ENCODE measurements at places on chromosomes 2 and 18.
A peak's percentile ranks its signal among the peaks of the same experiment; 100 is the strongest.

DNA sequence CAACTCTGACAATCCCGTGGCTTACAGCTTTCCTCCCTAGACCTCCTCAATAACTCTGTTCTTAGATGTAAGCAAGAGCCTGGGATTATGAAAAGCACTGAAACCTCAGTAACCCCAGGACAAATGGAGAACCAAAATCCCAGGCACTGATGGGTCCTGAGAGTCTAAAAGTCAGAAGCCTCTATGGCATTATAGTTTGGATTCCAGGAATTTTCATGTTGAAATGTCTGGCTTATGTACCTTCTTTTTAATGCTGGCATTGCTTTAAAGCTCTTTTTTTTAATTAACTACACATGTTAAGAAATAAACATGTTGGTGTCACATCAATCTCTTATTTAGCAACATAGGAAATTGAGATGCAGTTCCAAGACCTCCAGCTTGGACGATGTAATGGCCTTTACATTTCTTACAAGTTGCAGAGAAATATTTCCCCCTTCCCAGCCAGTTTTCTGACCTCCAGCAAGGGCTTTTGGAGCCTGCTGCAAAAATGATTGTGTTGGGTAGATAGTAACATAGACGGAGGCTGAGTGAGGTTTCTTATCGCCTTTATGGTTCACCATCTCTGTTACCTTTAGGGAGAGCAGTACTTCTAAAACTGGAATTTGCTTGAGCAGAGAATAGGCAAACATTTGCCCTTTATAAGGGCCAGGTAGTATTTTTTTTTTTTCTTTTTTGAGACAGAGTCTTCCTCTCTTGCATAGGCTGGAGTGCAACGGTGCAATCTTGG lies 84.8 kb upstream of the RASGRP3 start:
- DNase-seq: no peak

- no peak for DNase-seq
Observed at GRCh38 chr18:27948986-27949385, 227.9 kb downstream of the CDH2 start.

DNA sequence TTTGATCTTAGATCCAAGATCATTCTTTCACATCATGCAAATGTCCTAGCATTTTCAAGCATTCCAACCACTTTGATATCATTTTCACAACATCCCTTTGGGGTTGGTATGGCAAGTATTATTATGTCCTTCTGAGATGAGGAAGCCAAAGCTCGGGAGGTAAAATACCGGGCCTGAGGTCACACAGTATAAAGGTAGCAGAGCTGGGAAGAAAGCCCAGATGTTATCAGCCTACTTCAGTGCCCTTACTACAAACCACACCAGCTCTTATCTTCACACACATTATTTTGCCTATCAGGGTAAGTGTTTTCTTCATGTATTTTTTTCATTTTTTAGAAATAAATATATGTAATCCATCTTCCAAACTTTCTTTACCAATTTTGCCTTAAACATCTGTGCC lies 4.2 kb upstream of the B4GALT6 start:
- no peak for DNase-seq

DNA sequence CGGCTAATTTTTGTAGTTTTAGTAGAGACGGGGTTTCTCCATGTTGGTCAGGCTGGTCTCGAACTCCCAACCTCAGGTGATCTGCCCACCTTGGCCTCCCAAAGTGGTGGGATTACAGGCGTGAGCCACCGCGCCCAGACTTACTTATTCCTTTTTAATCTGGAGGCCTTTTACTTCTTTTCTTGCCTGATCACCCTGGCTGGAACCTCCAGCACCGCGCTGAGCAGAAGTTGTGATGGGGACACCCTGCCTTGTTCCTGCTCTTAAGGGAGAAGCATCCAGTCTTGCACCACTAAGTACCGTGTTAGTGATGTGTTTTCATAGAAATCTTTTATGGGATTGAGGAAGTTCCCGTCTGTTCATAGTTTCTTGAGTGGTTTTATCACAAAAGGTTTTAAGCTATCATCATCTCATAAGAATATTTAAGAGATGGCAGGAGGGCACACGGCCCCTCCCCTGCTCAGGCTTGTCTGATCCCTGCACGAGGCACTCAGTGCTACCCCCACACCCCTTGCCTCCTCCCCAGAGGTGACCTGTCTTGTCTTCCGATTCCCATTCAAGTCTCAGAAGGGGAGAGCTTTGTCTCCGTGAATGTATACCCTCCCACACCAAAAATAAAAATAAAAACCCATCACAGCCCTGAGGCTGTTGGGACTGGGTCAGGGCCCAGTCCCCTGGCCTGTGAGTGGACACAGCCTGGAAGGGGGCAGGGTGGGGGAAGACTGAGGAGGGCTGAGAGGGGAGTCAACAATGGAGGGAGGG lies 65.3 kb upstream of the SMAD7 start:
- no peak for DNase-seq

GRCh38 chr18:46402396-46402795 lies 254.6 kb downstream of the LOXHD1 start:
- no peak for DNase-seq

DNA sequence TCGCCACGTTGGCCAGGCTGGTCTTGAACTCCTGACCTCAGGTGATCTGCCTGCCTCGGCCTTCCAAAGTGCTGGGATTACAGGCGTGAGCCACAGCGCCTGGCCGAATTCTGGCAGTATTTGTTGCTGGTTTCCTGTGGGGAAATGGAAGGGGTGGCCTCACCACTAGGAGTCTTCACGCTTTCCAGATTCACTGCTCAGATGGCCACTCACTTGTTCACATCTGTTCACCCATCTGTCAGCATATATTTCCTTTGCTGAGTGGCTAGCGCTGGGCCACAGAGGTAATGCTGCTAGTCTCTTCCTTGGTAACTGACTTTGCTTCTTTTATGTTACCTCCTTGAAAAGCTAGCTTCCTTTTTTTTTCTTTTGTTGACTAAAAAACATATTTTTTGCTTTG lies 27.2 kb downstream of the TMEM177 start:
- DNase-seq: no peak

DNA sequence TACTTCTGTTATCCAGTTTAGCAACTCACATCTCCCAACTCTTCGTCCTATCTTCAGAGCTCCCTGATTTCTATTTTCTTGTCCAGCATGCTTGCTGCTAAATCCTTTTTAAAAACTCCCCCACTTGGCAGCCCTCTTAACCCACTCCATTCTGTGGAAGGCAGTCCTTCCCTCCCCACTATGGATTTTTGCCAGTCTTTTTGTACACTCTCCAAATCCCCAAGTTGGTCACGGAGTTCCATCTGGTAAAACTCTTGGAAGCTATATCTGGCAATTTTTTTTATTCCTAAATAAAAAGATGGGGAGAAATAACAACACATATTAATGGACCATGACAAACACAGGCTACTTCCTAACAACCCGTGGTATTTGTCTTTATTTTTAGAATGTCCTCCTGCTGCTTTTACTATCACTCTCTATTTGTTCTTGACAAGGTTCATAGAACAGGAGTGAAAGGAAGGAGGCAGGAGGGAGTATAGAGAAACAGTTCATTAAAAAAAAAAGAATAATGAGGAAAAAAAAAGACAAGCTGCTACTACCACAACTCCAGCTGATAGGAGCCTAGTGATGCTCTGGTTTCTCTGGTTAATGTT lies 120.0 kb upstream of the THSD7B start:
- DNase-seq: no peak

DNA sequence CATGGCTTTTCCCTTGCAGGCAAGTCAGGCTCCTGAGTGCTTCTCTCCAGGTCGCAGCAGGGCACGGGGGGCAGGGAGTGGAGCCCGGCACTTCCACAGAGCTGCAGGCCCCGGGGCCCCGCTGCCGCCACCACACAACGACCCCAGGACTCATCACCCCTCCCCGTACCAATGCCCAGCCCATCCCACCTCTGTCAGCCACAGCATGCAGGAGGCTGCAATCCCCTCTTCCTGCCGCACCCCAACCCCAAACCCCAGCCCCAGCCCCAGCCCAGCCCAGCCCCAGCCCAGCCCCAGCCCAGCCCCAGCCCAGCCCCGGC lies 288.0 kb downstream of the NDUFA10 start:
- no peak for DNase-seq

GRCh38 chr18:22557168-22557941 lies 139.6 kb upstream of the CTAGE1 start:
- no peak for DNase-seq

- no peak for DNase-seq
Observed at GRCh38 chr2:16066261-16067036, 126.1 kb downstream of the MYCN start.

DNA sequence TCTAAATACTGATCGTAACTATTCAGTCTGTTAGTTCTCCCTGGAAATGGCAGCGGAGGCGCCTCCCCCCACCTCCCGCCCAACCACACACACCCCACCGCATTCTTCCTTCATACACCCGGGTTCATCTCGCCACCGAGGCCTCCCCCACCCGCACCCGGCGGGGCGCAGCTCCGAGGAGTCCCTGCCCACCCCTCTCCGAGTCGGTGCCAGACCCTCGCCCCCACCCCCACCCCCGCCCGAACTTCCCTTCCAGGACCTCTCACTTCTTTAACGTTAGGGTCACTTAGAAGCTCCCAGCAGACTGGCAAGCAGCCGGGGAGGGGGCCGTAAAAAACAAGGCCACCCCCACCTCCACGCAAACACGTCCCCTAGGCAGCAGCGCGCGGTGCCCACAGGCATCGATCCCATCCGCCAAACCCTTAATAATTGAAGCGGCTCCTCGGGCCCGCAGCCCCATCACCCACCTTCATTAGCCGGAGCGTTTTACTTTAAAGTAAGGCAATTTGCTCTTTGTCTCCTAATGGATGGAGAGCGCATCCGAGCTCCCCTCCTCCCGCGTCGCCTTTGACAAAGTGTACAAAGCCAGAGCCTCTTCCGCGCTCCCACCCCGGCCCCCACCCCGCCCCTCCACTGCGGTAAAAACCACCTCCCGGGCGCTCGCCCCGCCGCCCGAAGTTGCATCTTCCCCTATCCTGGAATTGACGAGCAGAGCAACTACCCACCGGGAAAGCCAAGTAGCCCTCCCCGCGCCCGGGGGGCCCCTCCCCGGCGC lies 624 bp downstream of the ZNF516 start:
- DNase-seq: peak; percentile 6

DNA sequence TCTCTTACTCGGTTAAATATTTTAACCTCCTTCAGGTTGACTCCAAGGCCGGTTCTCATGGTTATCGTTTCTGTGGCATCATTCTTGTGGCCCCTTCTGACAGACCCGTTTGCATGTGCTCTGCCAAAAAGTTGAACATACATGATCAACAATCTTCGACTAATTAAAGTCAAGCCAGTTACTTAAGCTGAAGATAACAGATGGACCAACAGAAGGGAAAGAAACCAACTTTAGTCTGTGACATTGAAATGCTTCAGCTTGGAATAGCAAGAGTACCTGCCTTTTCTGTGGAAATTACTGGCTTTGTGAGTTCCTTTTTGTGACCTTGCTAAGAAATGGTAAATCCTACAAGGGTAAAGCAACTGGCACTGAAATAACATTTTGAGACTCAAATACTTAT lies 1429.1 kb downstream of the LRP1B start:
- no peak for DNase-seq

- DNase-seq: no peak
Observed at GRCh38 chr2:202718614-202719013, 83.8 kb downstream of the FAM117B start.

DNA sequence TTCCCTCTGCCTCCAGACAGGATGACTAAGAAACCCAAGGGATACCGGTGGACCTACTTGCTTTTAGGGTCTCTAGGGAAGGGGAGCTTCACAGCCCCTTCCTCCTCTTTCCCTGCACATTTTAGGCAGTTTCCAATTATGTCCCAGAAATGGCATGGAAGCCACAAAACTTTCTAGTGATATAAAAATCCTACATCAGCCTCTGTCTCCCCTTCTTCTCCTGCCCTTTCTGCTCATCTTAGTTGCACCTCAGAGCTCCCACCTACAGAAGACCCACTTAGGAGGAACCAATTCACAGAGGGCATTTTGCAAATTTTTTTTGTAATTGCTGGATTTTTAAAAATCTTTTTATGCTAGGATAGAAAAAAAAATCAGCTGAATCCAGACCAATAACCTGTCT lies 263.1 kb downstream of the TNS1 start:
- DNase-seq: no peak

Data from activated T-cell treated with anti-CD3 and anti-CD28 coated beads for 1 hour (primary cell).